Head of caudate nucleus (tissue), 42 donors: ENCODE measurements at places on chromosomes 1 and 21.

DNA sequence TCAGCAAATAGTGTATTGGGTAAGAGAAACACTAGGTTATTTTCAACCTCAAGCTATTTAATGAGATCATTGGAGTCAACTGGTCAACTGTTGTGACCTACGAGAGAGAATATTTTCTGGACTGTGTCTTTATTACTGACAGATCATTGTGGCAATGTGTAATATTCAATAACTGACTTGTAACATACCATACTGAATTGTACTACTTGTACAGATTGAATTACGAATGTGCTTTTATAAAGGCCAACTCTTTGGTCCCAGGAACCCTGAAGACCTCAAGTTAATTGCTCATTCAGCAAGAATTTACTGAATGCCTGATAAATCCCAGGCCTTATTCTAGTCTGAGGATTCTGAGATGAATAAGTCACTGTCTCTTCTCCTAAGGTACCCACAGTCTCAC is 56.1 kb upstream of the CAMK1G start:
- DNase-seq, result no peak

- DNase-seq, result no peak
Observed at GRCh38 chr1:197773856-197774255, 1.4 kb downstream of the DENND1B start.

DNA sequence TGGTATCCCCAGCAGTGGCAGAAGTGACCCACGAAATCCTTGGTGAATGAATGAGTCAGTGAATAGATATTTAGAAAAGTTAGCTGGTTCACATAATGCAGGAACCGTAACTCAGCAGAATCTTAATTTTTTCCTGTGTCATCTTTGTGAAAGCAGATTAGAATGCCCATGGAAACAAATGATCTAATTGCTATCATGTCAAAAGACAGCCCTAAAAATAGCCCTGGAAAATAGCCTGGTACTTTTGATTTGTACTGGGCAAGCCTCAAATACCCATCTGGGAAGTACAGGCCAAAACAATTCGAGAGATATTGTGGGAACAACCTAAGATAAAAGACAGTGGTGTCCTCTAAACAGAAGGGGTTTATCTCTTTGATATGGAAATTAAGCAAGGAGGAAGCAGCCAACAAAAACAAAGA is 21.1 kb downstream of the FYB2 start:
- DNase-seq, result no peak

GRCh38 chr21:41951876-41952567 is 1.8 kb downstream of the C2CD2 start:
- no peak for DNase-seq

- no peak for DNase-seq
Observed at GRCh38 chr1:156346636-156347035, 8.3 kb downstream of the TSACC start.

- DNase-seq, result no peak
Observed at GRCh38 chr1:106843518-106843917, 213.0 kb upstream of the PRMT6 start.

DNA sequence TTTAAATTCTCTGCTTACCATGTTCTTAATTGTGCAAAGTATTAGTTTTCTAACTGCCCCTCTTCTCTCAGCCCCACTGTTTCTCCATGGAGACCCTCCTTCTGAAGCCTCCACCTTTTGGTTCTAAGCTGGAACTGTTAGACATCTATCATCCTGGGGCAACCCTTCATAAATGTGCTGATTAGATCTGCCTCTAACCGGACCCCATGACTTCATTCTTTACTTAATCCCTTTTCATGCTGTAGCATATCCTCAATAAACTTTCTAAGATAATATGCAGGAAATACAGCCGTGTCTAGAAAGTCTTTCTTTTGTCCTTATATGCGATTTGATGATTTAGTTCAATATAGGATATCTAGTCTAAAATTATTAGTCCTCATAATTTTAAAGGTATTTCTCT is 1020.1 kb downstream of the ADGRL2 start:
- DNase-seq, result no peak

DNA sequence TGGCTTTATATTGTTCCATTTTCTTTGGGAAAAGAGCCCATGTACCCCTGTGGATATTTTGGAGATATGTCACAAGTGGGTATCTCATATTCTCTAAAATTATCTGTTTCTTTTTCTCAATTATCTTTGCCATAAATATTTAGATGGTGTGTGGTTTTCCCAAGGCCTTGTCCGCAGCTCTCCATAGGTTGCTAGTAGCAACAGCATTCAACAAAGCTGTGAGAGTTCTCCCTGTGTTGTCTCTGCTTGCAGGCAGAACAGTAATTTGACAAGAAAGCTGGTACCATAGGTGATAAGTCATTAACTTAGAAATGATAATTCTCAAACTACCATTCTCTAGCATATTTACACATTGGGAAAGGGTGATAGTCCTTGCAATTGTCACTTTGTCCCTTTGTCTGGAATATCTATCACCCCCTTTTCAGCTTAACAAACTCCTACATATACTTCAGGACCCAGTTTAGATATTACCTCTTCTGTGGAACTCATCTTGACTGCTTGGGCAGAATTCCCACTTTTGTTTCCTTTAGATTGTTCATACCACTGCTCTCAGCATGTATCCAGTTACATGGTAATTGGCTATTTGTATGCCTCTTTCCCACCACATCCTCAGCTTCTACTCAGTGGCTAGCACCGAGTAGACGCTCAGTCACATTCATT is 8.9 kb downstream of the CD101 start:
- DNase-seq, result no peak

GRCh38 chr1:201710632-201711597 is 118.0 kb upstream of the IPO9 start:
- DNase-seq, result no peak
